Activated gamma-delta T cell treated with anti-CD3 and anti-CD28 coated beads, Interleukin-2, amount 50 U/mL, for 16 hours (primary cell): ENCODE measurements at places on chromosomes 5 and 9.

DNA sequence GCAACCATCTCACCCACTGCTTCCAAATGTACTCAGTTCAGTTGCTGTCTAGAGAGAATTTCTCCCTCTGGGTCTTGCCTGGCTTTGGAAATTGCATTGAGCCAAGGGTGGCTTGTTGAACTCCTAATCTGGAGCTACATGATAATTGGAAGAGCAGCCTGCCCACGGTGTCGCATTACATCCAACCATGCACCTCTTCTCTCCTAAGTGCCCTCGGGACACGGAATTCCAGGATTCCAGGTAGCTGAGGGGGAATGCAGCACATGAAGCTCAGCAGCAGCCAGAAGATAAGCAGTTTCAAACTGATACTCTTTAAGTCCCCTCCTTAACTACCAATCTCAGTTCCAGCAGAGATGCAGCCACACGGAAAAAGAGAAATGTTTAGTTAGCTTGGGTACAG lies 509.4 kb upstream of the KLF4 start:
- no peak for DNase-seq

DNA sequence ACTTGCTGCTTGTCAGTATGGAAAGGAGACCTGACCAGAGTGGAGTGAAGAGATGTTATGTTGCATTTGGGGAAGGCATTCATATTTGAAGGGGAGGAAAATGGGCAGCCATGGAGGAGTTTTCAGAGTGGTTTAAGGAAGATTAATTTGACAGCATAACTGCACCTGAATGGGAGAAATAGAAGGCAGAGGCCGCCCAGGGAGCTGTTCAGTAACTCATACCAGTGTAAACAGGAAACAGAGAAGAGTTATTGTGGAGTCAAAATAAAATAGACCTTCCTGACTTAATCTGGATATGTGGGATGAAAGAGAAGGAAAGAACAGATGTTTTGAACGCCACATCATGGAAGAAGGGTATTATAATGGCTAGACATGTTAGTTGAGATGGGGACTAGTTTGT lies 13.4 kb downstream of the SLC44A1 start:
- DNase-seq, result no peak

DNA sequence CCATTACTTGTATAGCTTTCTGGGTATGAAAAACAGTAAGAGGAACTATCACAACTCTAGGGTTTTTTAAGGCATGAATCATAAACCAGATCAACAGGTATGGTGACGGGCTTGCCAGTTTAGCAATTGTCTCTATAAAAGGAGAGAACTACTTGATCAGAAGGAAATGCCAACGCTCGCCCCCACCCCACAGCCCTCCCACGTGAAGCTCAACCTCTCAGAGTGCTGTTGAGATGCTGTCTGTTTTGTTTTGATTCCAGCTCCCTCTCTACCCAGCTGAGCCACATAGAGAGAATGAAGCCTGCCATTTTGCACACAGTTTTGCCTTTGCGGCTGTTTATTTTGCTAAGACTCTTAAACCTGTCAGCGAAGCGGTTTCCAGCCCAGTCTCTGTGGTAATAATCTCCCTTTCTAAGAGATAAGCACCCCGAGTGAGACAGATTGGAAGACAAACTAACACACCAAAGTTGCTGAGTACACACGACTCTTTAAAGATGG lies 257.9 kb upstream of the ANKRD55 start:
- DNase-seq, result no peak

GRCh38 chr5:102539562-102539961 lies 40.8 kb upstream of the SLCO6A1 start:
- DNase-seq, result no peak

DNA sequence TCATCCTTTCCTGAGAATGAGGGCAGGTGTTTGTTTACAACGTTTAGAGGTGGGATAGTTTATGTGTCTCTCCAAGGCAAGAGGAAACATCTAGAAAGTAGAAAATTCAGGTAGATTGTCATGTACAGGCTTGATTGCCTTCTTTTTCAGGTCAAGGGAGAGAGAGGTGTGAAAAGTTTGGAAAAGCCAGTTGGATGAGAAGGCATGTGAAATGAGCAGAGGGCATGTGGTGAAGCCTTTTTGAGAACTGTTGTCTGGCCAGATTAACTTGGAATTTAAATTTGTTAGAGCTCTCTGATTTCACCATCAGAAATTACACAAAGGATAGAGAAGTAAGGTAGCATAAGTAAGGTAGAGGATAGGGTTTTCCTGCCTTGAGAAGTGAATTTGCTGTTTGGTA lies 74.6 kb downstream of the SNX24 start:
- no peak for DNase-seq

GRCh38 chr9:96185518-96186156 lies 116.3 kb downstream of the HSD17B3 start:
- no peak for DNase-seq

DNA sequence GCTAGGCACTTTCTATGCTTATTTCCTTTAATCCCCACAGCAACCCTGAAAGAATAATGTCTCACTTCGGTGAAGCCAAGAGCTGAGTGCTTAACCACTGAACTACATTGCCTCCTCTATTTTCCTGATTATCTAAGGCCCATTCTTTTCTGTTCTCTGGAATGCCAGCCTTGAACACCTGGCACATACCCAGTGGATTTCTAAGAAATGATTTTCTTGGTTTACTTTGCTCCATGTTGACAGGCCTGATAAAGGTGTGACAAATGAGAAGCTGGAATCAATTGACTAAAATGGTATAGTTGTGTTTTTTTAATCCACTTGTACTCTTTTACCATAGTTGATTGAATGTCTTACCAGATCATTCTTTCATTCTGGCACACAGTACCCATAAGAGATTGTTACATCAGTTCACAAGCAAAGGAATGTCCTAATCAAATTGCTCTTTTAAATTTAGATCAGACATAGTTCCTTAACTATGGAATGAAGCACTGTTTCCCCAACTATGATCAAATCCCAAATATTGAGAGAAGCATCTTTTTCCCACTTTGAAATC lies 9.0 kb upstream of the ENC1 start:
- DNase-seq, result no peak

GRCh38 chr9:106980551-106981101 lies 117.7 kb downstream of the ZNF462 start:
- DNase-seq, result no peak

GRCh38 chr9:136985853-136986252 lies 3.1 kb downstream of the LCNL1 start:
- no peak for DNase-seq

GRCh38 chr5:68343421-68343826 lies 127.9 kb downstream of the PIK3R1 start:
- DNase-seq, result no peak

DNA sequence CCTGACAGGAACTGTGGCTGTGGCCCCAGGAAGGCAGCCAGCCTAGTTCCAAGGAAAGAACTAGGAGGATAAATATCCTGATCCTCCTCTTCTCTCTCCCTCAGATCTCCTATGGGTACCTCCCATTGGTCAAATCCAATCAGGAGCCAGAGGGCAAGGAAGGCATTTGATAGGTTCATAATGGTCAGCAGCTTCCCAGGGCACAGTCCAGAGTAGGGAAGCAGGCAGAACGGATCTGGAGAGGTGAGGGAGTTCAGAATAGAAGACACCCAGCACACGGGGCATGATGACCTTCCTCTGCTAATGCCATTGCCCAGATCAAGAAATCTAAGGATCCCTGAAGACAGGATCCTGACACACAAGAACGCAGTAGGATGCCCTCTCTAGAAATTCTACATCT lies 8.6 kb downstream of the ABLIM3 start:
- DNase-seq, result no peak

GRCh38 chr9:16670791-16671190 lies 199.7 kb downstream of the BNC2 start:
- no peak for DNase-seq

DNA sequence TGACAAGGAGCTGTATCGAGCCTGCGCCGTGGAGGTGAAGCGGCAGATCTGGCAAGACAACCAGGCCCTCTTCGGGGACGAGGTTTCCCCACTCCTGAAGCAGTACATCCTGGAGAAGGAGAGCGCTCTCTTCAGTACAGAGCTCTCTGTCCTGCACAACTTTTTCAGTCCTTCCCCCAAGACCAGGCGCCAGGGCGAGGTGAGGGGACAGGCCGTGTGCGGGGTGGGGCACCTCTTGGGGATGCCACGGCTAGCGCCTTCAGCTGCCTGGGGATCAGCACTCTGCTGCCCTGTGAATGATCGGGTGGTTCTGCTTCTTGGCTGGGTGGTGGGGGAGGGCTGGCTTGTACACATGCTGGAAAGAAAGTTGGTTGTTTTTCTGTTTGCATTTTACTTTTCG lies 1.7 kb downstream of the NELFB start:
- no peak for DNase-seq

- no peak for DNase-seq
Observed at GRCh38 chr5:138469540-138470321, 4.5 kb downstream of the EGR1 start.

DNA sequence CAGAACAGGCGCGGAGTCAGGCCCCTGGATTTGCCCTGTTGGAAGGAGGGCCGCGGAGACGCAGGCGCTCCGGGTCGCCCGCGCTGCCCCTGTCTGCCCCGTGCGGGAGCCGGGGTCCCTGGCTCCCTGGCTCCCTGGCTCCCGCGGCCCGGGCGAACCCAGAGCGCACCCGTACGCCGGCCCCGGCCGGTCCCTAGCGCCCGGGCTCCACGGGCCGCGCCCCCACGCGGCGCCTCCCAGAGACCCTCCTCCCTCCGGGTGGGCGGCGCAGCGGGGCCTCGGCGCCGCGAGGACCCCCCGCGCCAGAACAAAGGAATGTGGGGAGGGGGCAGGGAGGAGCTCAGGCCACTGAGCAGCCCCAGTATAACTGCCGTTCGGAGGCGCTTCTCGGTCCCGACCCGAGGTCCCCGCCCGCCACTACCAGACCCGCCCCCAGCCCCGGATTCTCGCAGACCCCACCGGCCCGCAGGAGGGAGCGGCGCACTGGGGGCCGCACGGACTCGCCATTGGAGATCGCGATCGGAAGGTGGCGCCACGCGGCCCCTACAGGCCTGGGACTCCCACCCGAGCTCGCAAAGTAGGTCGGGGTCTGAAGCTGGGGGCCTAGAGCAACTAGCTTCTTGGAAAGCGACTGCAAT lies 2.4 kb downstream of the NFIL3 start:
- DNase-seq, result no peak

DNA sequence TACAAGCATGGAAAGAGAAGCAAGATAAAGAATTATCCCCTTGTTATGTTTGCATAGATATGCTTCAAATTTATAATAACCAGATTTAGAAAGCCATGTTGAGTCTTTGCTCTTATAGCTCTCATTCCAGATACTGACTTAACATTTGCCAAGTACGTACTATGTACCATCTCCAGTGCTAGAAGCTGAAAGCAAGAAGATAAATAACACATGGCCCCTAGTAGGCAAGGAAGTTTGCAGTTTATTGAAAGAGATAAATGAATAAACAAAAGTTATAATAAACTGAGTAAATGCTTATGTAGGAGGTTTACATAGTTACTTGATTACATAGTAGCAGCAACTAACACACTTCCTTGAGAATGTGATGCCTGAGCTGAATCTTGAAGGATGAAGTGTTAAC lies 628.4 kb downstream of the HINT1 start:
- DNase-seq, result no peak

DNA sequence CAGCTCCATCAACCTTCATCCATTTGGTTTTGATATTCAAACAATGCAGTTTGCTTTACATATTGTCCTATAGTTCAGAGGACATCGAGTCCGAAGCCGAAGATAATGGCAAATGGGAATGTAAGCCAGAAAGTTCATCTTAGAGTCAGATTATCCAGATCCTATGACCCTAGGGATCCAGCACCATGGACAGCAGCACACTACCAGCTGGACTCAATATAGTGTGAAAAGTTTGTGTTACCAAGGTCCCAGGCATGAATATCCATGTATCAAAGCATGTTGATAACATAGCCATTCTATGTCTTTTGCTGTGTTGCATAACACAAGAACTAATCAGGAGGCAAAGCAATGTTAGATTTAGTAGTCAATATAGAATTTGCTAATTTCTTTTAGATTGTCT lies 46.3 kb downstream of the FSTL4 start:
- no peak for DNase-seq

- peak; percentile 45 for DNase-seq
Observed at GRCh38 chr9:83334320-83334719, 203.9 kb downstream of the FRMD3 start.

- no peak for DNase-seq
Observed at GRCh38 chr9:7777771-7778170, 21.8 kb downstream of the DMAC1 start.

GRCh38 chr9:72156586-72156985 lies 7.3 kb downstream of the GDA start:
- DNase-seq, result no peak

DNA sequence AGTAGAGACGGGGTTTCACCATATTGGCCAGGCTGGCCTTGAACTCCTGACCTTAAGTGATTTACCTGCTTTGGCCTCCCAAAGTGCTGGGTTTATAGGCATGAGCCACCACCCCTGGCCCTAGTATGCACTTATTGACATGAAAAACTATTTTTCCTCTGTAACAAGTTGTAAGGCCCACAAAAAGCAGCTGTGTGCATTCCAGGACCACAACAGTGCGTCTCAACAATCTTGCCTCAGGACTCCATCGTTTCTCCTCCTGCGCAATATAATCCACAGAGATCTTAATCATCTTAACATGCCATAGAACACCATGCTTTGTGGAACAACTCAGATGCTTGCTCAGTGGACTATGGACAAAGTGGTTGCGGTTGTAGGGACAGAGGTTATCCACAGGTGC lies 10.2 kb downstream of the OR2V1 start:
- DNase-seq, result no peak

GRCh38 chr9:118570066-118570465 lies 799.2 kb downstream of the BRINP1 start:
- no peak for DNase-seq

DNA sequence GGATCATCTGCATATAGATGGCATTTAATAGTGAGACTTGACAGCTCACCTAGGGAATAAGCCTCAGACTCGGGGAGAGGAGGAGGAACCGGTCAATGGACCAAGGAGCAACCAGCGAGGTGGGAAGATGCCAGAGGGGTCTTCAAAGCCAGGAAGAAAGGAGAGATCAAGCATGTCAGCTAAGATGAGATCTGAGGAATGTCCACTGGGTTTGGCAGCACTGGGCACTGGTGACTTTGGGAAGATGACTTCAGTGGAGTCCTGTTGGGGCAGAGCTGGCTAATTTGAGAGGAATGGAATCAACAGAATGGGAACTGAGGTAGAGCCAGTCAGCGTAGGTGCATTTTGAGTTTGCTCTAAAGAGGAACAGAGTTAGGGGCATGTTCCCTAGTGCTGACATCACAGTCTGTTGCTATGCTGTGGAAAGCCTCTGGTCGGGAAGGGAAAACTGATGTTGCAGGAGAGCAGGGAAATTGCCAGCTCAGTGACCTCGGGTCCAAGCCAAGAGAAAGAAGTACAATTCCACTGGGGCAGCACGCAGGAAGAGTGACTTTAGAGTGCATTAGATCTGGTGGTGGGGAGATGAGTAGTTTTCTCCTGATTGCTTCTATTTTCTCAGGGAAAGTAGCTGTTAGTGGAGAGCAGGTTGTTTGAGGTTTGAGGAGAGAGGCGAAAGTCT lies 56.9 kb downstream of the ZNF618 start:
- DNase-seq, result no peak
